ENCODE measurements at places on chromosomes 16 and 17.

DNA sequence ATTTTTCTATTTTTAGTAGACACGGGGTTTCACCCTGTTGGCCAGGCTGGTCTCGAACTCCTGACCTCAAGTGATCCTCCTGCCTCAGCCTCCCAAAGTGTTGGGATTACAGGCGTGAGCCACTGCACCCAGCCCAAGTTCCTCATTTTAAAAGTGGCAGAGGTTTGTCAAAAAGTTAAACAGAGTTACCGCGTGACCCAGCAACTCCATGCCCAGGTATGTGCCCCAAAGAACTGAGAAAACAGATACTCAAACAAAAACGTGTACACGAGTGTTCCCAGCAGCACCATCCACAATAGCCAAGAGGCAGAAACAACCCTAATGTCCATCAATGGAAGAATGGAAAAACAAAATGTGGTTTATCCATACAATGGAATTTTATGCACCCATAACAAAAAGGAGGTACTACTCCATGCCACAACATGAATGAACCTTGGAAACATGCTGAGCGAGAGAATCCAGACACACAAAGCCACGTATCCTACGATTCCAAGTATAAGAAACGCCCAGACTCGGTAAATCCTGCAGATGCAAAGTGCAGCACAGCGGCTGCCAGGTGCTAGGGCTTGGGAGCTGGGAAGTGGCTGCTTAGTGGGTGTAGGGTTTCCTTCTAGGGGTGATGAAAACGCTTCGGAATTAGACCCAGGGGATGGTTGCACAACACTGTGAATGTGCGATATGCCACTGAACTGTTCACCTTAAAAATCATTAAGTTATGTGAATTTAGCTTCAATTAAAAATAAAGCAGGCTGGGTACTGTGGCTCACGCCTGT is 24.8 kb downstream of the ADCY9 start:
- DNase-seq = peak; percentile 51

DNA sequence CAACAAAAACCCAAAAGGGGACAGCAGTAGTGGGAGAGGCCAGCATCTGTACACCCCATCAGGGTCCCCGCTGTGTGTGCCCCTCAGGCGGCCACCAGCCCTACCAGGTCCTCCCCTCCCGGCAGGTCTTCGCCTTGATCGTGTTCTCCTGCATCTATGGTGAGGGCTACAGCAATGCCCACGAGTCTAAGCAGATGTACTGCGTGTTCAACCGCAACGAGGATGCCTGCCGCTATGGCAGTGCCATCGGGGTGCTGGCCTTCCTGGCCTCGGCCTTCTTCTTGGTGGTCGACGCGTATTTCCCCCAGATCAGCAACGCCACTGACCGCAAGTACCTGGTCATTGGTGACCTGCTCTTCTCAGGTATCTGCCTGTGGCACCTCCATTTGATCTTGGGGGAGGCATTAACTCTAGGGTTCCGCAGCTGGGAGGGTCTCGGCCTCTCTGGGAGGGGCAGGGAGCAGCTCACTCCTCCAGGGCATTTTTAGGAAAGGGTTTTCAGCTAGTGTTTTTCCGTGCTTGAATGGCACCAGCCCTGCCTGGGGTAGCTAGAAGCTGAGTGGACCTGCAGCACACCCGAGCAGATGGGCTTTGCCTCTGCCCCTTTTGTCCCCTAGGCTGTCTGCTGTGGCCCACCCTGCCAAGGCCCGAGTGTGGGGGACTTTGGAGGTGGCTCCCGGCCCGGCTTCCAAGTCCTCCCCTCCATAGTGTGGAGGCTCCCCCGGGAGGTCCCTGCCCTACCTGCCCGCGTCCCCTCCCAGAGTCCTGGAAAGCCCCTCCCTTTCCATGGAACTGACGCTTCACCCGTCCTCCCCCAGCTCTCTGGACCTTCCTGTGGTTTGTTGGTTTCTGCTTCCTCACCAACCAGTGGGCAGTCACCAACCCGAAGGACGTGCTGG is 2.6 kb downstream of the SYNGR2 start:
- no peak for DNase-seq

DNA sequence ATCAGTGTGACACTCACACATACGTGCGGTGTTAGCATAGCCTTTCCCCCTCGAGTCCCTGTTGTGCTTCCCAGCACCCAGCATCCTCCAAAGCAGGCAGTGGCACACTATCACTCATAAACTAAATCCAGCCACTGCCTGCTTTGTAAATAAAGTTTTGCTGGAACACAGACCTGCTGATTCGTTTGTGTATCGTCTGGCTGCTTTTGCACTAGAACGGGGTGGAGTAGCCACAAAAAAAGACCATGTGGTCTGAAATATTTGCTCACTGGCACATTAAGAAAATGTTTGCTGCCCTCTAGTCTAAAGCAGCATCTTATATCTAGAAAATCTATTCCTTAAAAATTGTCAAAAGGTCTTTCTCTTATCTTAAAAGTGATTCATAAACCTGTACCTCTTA is 341.2 kb upstream of the ZFHX3 start:
- DNase-seq = no peak

- DNase-seq = no peak
These were observed 2.0 kb upstream of the TRIM65 start for GRCh38 chr17:75898791-75899190.

- DNase-seq = peak; percentile 52
These were observed 172.3 kb downstream of the C16orf78 start for GRCh38 chr16:49545741-49546448.

- no peak for DNase-seq
These were observed 778.6 kb downstream of the KCNJ2 start for GRCh38 chr17:70947636-70948565.

DNA sequence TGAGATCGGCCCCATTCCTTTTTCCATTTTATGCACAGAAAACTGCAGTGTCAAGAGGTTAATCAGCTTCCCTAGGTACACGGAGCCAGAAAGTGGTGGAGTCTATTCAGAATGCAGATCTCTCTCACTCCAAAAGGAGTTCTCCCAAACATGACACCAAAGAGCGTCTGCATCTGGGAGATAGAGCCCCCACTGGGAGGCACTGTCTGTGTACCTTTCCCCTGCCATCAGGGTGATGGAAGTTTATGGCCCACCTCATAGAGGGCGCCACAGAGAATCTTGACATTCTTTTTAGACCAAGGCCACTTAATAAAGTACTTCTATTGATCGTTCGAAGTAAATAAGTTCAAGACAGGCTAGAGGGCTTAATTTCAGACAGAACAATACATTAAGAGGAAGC is 493.7 kb upstream of the ERCC4 start:
- peak; percentile 6 for DNase-seq

DNA sequence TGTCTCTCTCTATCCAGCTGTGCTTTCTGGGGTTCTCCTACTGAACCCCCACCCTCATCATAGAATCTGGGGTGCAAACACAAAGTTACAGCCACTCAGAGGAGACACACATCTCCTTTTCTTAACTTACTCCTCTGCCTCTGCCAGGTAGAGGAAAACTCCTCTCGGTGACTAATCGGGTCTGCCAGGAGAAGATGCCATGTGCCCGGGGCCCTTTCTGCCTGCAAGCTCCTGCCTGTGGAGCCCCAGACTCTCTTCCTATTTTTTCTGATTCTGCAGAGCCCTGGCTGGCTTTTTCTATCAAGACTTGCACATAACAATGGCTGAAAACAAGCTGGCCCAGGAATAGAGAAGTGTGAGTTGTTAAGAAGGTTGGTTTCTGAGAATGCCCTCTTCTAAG is 10.4 kb downstream of the SLC6A4 start:
- DNase-seq = no peak

DNA sequence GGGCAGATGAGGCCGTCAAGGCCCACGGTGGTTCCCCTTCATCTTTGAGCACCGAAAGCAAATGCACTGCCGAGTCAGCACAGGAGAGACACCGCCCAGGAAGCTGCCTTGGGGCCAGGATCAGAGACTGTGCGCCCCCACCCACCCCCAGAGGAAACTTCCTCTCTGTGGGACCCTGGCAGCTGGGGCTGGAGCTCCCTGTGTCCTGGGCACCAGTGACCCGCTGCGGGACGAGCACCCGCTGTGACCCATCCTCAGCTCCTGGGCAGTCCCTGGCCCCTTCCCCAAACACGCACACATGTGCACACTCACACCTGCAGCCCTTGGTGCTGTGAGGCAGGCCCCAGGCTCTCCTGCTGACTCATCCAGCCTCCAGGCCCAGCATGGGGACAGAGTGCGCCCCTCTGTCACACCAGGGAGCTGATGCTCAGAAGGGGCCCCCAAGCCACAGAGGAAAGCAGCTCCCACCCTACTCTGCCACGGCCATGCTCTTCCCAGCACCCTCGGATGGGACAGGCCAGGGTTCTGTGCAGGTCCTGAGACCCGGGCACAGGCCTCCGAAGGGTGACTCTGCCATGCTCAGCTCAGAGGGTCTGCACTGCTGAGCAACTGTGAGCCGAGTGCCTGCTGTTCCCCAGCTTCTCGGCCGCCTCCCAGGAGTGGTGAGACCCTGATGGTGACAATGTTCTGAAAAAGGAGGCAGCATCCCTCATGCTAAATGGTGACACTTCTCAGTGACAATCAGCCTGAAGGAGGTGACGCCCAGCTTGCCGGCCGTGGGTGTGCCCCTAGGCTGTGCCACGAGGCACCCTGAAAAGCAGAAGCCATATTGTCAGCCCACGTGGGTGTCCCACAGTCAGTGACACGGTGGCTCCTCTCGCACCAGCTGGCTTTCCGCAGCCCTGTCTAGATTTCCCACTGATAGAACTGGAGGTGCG is 3.6 kb downstream of the PIEZO1 start:
- DNase-seq = no peak

DNA sequence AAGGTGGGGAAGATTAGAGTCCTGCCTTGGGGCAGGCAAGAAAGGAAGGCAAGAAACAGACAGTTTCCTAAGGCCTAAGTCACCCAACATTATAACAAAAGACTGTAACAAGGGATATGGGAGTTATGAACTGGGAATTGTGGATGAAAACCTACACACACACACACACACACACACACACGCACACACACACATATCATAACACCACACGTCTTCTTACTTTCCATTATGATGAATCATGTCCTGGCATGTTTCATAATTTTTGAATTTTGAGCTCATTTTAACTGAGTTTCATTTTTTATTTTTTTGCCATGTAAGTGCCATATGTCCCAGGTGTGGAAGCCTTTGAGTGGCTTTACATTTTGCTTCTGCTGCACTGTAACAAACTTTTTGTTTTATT is 29.9 kb downstream of the HS3ST2 start:
- no peak for DNase-seq

DNA sequence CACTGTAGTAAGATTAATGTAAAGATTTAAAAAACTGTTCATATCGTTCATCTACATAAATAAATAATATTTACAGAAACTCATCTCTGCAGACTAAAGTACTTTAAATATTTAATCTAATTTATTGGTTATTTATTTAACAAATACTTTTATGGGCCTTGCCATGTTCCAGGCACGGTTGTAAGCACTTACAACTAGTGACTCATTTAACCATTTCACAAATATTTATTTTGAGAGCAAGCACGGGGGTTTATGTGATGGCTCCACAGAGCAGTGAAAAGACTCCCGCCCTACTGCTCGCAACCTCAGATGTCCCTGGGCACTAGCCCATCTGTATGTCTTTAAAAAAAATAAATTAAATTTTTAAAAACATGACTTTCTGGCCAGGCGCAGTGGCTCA is 575.9 kb downstream of the WWOX start:
- no peak for DNase-seq

- no peak for DNase-seq
These were observed 6.0 kb upstream of the CHD3 start for GRCh38 chr17:7882629-7883028.

DNA sequence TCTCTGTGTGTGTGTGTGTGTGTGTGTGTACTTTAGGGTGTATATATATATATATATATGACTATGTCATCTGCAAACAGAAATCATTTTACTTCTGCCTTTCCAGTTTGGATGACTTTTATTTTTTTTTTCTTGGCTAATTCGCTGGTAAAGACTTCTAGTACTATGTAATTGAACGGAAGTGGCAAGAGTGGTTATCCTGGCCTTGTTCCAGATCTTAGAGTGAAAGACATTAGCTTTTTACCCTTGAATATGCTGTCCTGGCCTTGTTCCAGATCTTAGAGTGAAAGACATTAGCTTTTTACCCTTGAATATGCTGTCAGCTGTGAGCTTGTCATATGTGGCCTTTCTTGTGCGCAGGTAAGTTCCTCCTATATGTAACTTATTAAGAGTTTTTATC is 72.7 kb upstream of the MYOCD start:
- no peak for DNase-seq

GRCh38 chr17:4772235-4772613 is 538 bp downstream of the TM4SF5 start:
- DNase-seq = no peak

GRCh38 chr17:70239391-70239826 is 70.1 kb downstream of the KCNJ2 start:
- DNase-seq = no peak

DNA sequence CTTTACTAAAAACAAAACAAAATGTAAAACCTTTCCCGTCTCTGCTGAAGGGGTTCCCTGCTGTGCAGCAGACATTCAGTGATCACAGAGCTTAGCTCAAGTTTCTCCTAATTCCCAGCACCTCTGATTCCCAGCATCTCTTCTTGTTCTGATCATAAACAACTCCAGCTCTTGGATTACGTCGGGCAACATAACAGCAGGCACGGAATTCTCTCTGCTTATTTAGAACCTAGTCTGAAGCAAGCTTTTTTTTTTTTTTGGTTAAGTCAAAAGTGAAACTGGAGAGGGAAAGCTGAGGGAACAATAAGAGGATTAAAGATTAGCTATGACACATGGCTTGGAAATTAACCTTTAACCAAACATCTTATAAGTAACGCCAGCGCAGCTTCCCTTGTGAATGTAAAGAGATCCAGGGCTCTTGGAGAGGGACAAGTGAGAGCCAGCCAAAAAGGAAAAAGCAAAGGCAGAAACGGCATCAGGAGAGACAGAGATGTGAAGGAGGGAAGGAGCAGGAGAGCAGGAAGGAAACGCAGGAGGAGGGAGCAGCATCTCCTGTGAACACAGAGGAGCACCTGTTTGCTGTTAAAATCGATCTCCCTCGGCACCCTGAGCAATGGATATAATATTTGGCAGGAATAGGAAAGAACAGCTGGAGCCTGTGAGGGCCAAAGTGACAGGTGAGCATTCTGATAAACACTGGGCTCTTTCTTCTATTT is at the start of gene BCO1:
TSS of gene BCO1 (plus strand) at position 394 of the 716 bp plus-strand sequence. CDS start at position 614, 220 bp downstream.
- DNase-seq = peak; percentile 99

GRCh38 chr16:13390093-13390985 is 488.9 kb downstream of the SHISA9 start:
- peak; percentile 62 for DNase-seq

- no peak for DNase-seq
These were observed 47.4 kb upstream of the JPH3 start for GRCh38 chr16:87554754-87555427.

GRCh38 chr16:2739625-2740430 is 12.6 kb upstream of the SRRM2 start:
- DNase-seq = no peak
